ENCODE measurements at places on chromosomes 5 and 9.

DNA sequence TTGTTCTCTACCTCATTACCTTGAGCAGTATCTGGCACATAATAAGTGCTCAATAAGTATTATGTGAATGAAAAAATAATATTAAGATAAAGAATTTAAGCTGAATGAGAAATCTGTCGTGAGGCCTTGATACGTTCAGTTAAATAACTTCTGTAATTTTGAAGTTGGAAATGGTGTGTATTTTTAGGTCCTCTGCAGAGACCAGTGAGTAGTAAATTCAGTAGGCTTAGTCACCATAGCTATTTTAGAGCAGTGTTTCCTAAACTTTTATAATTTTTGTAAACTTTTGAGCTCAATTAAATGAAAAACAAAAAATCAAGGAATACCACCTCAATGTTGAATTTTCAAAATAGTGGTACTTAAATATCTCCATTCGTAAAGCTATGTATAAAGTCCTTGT is 25.0 kb downstream of the ERBIN start:
- DNase-seq, result no peak

DNA sequence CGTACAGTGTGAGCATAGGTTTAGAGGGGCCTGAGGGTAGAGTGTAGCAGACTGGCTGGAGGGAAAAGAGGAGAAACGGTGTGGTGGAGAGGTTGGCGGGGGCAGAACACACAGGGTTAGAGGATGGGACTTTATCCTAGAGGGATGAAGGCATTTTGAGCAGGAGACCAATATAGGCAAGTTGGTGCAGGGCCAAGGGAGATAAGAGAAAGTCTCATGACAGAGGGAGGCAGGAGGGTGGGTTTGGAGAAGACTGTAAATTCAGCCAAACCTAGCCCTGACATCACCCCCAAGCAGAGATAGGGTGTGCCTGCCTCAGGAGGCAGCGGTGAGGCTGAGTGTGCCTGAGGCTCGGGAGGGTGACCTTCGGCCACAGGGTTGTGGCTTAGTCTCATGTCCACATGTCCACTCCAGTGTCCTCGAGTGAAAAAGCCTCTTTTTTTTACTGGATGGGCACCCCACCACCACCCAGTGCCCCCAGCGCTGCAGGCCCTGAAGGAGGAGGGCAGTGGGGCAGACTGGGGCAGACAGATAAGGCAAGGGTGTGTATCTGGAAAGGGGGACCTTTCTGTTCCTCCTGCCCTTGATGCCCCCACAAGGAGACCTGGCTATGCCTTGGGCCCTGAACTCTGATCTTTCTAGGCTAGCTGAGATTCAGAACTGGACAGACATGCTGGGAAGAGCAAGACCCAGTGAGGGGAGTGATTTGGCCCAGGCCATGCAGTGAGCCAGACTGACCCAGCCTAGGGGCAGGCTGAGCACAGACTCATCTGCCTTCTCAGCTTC is 108.7 kb downstream of the RGS3 start:
- no peak for DNase-seq

DNA sequence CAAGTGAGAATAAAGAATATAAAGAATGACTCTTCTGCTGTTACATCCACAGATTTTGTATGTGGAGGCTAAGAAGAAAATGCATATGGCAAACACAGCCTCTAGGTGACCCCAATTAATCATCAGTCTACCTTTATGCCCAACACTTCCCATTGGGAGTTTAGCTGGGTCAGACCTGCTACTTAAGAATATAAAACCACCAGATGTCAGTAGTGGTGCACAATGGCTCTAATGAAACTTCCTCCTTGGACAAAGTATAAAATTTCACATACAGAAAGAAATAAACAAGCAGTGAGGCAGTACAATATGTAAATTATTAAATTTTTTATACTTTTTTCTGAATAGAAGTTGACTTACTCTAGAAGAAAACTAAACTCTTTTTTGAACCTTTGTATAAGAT is 539.9 kb downstream of the BRINP1 start:
- no peak for DNase-seq

DNA sequence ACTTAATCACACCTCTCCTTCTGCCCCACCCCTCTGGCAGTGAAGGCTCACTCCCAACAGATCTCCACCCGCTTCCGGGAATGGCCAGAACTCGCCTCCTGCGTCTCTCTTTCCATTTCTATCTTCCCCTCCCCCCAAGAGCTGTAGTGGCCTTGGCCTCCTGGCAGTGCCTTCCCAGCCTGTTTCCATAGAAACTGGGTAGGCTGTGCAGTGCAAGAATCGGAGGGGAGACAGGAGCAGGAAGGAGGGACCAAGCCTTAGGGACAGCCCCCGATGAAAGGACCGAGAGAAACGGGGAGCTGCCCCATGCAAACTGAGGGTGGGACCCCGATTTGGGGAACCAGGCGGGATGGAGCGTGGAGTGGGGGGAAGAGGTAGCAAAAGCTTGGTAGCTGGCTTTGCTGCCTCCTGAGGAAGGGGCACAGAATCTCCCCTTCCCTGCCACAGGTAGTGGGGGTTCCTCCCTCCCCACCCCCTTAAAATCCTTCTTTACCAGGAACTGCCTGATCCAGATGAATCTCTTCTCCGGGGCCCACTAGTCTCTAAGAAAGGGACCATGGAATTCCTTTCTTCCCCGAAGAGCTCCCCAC is 4.5 kb upstream of the PCDH1 start:
- no peak for DNase-seq

- DNase-seq, result no peak
These were observed 192.8 kb upstream of the IZUMO3 start for GRCh38 chr9:24738421-24738961.
